Skin of body (tissue), 3 donors: ENCODE measurements at places on chromosomes 3 and 15.

DNA sequence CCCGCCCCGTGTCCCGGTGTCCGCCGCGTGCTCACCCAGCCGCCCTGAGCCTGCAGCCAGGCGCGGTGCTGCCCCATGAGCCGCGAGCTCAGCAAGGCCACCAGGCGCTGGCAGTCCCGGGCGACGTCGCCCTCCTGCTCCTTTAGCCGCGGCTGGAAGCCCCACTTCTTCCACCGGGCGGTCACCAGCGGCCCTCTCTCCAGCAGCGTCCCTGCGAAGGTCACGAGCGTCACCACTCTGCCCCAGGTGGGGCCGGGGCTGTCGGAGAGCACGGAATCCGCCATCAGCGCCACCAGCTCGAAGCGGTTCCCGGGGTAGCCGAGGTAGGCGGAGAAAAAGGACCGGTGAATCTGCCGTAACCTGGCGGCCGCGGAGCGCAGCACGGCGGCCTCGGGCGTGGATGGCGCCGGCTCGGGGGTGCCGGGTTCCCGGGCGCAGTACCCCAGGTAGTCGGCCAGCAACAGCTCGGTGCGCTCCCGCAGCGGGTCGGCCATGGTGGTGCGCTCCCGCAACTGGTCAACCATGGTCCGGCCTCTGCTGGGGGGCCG lies 298 bp downstream of the BCL2L10 start:
- no peak for DNase-seq

- DNase-seq, result no peak
Measured at GRCh38 chr15:96702589-96702988, 372.1 kb downstream of the NR2F2 start.

GRCh38 chr15:68413363-68414205 lies 18.4 kb downstream of the ITGA11 start:
- DNase-seq, result peak; percentile 90

DNA sequence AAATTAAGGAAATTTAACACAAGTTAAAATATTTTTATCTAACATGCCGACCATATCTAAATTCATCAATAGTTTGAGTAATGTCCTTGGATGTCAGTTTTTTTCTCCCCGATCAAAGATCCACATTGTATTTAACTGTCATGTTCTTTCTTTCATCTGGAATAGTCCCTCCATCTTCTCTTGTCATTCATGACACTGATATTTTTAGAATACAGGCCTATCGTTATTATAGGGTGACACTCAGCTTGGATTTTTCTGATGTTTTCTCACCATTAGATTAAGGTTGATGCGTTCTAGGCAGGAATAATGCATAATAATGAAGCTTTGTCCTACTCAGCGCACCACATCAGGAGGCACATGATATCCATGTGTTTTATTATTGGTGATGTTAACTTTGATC lies 13.2 kb upstream of the PYGO1 start:
- DNase-seq, result no peak

- no peak for DNase-seq
Measured at GRCh38 chr3:154791611-154792010, 288.5 kb upstream of the MME start.

GRCh38 chr3:162984746-162985145 lies 1488.1 kb downstream of the OTOL1 start:
- no peak for DNase-seq

GRCh38 chr15:75739791-75740190 lies 27.1 kb upstream of the CSPG4 start:
- DNase-seq, result no peak

- DNase-seq, result no peak
Measured at GRCh38 chr3:144127014-144127413, 155.4 kb downstream of the DIPK2A start.

- DNase-seq, result no peak
Measured at GRCh38 chr3:23319366-23320312, 116.5 kb downstream of the UBE2E2 start.

- DNase-seq, result no peak
Measured at GRCh38 chr3:131518680-131519079, 15.9 kb upstream of the MRPL3 start.

DNA sequence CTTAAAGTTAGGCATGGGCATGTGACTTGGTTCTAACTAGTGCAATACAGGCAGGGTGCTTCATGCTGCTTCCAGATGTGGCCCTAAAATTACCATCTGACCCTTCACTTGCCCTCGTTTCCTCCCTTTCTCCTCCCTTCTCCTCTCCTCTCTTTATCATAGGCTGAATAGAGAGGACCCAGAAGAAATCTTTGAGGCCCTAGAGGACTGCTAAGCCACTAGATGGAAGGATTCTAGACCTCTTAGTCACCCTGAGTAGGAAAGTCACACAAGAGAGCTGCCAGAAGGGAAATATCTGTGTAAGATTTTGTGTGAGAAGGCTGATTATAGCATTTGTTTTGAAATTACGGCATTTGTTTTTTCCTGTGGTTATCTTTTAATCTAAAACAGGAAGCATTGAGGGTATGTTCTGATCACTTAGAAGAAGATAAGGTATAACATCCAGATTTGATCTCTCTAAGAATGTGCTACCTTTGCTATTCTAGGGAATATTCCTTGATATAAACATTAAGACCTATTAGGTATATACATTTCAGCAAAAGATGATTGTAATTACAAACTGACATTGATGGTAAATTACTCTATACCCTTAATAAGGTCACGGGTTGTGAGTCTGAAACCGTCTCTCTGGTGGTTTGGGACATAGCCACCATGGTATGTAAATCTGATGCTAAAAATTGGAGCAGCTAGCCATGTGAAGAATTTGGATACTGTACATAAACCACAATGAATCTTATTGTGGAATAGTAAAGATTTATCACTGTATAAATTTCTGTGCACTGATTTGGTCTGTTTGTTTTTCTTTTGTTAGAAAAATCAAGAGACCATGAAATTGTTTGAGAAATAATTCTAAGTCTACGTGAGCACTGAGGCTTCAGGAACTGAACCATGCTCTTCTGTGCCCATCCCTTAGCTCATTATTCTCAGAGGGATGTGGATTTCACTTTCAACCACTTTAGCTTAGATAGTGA lies 84.1 kb downstream of the TP63 start:
- DNase-seq, result peak; percentile 57

- no peak for DNase-seq
Measured at GRCh38 chr3:70120357-70120966, 120.9 kb downstream of the SAMMSON start.

- peak; percentile 25 for DNase-seq
Measured at GRCh38 chr15:40340038-40340739, 550 bp downstream of the CCDC9B start.

- no peak for DNase-seq
Measured at GRCh38 chr3:85726241-85726640, 767.5 kb downstream of the CADM2 start.

DNA sequence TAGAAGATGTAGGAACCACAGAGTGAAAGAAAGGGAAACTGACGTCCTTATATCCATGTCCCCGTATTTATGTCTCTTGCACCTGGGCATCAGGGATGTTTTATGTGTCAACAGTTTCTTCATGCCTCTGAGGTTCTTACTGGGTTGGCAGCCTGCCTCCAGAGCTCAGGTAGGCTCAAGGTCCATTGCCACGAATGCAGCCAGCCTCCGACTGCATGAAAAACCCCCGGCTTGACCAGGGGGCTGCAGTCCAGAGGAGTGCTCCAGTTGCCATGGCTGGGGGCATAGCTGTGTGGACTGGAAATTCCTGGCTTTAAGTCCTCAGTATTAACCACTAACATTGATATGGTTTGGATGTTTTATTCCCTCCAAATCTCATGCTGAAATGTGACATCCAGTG lies 2.8 kb upstream of the CSPG5 start:
- no peak for DNase-seq

DNA sequence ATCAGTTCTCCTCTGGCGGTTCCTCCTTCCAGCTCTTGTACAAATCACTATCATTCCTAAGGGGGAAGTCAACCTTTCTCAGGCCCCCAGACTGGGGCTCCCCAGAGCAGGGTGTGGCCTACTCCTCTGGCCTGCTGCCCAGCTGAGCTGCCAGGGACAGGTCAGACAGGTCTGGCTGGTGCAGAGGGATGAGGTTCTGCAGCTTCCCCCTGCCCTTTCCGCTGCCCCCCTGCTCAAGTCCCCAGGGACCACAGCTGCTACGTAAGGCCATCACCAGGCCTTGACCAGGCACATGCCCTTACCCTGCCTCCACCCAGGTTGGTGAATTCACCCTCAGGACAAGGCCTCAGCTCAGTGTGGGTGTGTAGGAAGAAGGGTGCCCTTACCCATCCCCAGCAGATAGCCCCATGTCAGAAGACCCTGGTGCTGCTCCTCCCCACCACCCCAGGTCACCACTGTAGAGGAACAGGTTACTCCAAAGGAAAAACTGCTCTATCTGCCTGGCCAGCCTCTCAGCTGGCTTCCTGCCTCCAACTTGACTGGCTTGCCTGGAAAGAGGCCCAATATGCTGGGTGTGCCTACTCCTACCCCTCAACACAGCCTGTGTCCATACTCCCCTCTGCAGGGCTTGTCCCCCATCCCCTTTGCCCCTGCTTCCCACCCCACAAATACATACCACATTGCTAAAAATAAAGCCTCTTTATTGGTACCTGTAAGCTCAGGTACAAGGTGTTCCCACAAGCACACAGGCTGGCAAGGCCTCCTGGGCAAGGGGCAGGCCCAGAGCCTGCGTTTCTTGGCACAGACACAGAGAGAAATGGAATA lies 12.0 kb downstream of the CSRNP1 start:
- DNase-seq, result peak; percentile 6

- DNase-seq, result no peak
Measured at GRCh38 chr3:24388611-24389010, 106.0 kb downstream of the THRB start.

- no peak for DNase-seq
Measured at GRCh38 chr3:124802702-124803101, 72.5 kb downstream of the UMPS start.

DNA sequence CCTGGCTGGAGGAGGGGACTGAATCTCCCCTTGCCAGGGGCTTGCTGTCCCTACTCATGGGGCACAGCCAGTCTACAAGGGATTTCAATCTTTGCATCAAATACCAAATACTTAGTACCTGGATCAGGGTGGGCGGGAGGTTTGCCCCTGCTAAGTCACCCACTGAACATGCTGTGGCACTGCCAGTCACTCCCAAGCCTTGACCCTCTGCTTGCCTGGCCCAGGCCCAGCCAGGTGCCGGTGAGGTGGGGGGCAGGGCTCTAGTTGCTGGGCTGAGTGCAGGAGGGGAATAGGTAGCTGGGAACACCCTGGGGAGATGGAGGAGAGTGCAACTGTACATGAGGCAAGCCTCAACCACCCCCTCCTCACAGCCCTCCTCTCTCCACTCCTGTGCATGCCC lies 136.3 kb upstream of the LRTM1 start:
- no peak for DNase-seq

- DNase-seq, result no peak
Measured at GRCh38 chr3:64732576-64732975, 44.8 kb upstream of the ADAMTS9 start.

DNA sequence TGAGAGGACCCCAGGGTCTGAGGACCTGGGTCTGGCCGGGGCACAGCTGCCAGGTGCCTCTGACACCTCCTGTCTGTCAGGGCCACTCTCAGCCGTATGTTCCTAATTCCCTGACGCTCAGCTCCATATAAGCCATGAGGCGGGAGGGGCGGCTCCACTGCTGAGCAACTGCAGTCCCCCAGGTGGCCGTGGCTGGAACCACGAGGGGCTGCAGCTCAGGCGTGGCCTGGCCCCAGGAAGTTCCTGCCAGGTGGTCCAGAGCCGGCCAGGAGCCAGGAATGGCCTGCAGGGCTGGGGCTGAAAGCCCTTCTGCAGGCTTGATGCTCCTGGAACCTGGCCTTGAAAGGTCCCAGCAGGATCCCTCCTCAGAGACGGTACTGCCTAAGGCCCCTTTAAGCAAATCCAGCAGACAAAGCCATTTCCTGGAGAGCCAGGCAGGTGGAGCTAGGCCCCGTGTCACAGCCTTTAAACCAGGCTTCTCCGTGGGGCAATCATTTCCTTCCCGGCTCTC lies 118.0 kb downstream of the CHSY1 start:
- DNase-seq, result no peak

- no peak for DNase-seq
Measured at GRCh38 chr15:80639168-80639555, 55.9 kb upstream of the ABHD17C start.

DNA sequence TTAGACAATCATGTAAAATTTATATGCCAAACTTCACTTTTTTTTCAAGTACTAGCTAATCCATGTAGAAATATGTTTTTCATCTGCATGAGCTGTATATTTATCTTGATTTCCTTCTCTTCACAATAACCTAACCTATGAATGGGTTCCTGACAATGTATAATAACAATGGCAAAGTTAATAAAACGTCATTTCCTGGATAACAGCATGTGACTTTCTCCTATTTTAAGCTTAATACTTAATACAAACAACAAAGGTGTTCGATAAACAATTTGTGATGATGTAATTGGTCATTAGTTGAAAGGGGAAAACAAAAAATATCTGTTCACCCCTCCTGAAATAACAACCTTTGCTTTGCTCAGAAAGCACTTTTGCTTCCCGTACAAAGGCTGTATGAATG lies 20.4 kb downstream of the CD200 start:
- DNase-seq, result no peak

- no peak for DNase-seq
Measured at GRCh38 chr15:96042734-96043224, 287.7 kb upstream of the NR2F2 start.

DNA sequence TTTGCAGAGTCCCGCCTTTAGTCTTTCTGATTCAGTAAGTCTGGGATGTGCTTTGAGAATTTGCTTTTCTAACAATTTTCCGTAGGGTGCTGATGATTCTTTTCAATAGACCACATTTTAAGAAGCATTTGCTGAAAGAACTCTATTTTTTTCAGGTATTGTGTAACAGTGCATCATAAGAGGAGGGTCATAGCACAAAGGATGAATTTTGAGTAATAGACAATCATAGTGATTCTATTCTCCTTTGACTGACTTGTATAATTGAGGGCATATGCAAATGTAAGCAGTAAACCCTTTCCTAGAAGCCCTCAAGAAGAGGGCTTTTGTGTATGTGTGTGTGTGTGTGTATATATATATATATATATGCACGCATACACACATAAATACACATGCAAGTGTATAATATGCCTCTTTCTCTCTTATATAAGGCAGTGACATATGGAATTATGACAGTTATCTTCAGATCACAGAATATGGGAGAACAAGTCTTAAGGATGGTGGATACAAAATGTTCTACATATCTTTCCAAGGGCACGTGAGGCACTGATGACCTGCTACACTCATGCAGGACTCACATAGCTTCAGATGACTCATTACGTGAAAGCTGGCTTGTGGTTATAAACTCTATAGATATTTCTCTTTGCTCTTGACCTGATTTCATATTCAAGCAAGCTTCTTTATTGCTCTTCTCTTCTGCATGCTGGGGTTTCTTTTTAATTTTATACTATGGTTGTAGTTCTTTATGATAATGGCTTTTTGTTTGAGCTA lies 6.5 kb upstream of the PLSCR1 start:
- DNase-seq, result no peak
